ENCODE measurements at places on chromosomes 12 and 14.

DNA sequence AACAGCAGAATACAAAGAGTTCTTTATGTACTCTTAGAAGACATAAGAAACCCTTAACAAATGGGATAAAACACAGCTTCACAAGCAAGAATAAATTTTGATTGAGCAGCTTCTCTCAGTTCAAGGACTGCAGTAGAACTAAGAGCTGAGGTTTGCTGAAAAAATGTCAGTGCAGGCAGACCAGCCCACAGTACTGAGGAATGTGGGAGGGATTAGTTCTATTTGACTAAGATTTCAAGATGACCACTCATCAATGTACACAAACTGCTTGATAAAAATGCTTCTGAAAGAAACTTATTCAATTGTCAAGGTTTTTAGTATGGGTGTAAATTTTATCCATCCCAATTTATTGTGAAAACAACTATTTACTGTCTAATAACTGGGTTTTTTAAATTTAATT lies 138.4 kb downstream of the SEC23A start:
- DNase-seq = no peak

DNA sequence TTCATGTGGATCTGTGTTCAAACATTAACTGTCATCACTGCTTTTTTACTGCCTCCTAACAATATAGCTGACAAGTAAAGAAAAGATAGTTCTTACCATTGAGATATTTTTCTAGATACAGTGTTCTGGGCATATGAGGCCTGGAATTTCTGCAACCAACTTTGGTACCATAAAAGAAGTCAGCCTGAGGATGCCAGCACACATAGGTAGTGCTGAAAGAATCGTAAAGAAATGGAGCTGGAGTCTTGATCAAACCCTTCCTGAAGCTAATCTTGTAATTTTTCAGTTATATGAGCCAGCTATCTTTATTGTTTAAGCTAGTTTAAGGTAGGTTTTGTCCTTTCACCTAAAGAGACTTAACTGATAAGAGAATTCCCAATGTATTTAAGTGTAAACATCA lies 11.3 kb downstream of the ERG28 start:
- no peak for DNase-seq

- DNase-seq = no peak
Observed at GRCh38 chr12:107560165-107560898, 125.3 kb upstream of the PWP1 start.

DNA sequence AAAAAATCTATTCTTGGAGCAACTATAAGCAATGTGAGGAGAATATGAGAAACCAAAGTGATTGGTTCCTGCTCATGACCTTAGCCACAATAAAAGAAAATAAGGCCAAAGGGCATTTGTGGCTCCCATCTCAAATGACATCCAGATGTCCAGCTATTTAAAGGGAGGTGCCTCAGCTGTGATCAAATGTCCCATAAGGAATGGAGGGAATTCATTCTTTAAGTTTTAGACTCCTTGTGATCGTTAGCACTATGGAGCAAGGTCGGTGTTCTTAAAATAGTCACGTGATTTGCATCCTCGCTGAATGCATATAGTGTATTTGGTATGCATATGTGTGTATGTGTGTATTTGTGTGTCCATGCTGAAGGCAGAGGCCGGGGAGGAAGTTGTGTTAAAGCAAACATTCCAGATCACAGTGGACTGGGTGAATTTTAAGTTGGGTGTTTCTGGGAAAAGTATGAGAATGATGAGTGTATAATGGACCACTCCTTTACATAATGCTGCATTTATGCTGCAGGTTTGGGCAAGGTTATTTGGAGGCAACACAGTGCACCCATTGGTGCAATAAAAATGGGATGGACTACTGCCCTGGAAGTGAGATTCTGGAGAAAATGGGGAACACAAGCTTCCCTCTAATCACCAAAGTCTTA lies 5.6 kb upstream of the E2F7 start:
- no peak for DNase-seq

GRCh38 chr12:65902500-65902899 lies 78.2 kb downstream of the HMGA2 start:
- no peak for DNase-seq

DNA sequence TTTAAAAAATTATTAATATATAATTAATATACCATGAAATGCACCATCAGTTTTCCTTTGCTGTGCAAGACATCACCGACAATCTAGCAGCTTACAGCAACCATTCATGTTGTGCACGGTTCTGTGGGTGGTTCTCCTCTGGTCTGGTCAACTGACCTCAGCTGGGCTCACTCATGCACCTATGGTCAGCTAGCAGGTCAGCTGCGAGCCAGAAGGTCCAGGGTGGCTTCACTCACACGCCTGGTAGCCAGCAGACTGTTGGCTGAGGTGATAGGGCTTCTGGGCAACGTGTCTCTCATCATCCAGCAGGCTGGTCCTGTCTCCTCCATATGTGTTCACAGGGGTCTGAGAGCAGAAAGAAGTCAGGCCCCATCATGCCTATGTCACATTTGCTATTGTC lies 210.4 kb downstream of the KIF26A start:
- DNase-seq = no peak

- no peak for DNase-seq
Observed at GRCh38 chr14:52730709-52731111, 744 bp downstream of the STYX start.

DNA sequence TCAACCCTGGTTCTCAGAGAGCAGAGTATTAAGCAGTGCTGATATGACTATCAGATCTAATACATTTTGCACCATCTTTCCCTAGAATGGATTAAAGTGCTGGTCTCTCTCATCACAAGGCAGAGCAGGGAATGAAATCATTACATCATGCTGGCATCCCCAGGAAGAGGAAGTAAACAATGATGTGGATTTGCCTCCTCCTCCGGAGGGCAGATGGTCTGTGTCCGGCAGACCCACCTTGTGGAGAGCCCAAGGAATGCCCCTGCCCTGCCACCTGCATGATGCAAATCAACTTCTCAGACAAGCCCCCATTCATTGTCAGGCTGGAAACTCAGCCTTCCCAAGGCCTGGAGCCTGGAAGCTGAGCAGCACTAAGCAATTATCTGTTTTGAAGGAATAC lies 1149.1 kb downstream of the VRK1 start:
- DNase-seq = no peak

DNA sequence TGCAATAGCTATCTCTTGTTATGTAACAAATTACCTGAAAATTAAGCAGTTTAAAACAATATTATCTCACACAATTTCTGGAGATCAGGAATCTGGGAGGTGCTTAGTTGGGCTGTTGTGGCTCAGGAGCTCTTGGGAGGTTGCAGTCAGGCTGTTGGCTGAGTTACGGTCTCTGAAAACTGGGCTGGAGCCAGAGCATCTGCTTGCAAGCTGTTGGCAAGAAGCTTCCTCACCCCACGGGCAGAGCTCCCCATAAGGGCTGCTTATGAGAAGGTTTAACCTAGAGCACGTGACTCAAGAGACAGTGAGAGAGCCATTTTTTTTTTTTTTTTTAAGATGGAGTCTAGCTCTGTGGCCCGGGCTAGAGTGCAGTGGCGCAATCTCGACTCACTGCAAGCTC lies 346.8 kb downstream of the ATP23 start:
- peak; percentile 56 for DNase-seq

GRCh38 chr14:95480109-95480886 lies 36.2 kb downstream of the SYNE3 start:
- DNase-seq = no peak

- DNase-seq = no peak
Observed at GRCh38 chr14:20262642-20263128, 23.6 kb downstream of the OR11H4 start.

DNA sequence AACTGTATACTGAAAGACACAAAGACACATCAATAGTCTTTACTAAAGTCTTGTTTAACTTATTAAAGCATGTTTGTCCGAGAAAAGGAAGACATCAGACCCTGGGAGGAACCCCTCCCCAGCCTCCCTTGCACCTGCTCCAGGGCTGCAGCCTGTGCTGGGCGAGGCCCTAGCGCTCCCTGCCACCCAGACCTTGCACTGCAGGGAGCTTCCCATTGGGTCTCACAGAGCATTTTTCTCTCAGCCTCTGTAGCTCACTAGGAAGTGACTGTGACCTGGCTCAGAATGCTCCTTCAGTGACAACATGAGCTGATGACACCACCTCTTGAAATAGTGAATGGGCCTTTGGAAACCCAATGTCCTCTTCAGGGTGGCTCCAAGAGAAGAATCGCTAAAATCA lies 461.2 kb downstream of the TMEM121 start:
- no peak for DNase-seq

GRCh38 chr12:30169839-30170591 lies 386.3 kb upstream of the TMTC1 start:
- DNase-seq = no peak

GRCh38 chr14:86942936-86943335 lies 1050.0 kb downstream of the GALC start:
- DNase-seq = no peak

GRCh38 chr14:94175747-94176146 lies 1.6 kb downstream of the PPP4R4 start:
- no peak for DNase-seq

- DNase-seq = no peak
Observed at GRCh38 chr12:112973818-112974231, 4.5 kb upstream of the OAS2 start.

- DNase-seq = no peak
Observed at GRCh38 chr14:102279282-102279681, 25.7 kb downstream of the MOK start.

DNA sequence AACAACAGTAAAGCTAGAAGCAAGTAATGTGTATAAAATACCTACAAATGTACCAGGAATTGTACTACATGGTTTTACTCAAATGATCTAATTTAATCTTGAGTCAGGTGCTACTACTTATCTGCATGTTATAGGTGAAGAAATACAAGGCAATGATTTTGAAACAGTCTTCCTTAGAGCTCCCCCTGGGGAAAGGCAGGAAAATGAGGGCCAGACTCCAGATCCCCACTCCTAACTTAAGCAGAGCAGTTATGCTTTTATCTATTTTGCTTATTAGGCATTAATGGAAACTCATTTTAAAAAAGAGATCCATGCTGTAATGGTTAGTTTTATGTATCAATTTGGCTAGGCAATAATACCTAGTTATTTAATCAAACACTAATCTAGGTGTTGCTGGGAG lies 109.3 kb upstream of the CPSF6 start:
- DNase-seq = no peak

DNA sequence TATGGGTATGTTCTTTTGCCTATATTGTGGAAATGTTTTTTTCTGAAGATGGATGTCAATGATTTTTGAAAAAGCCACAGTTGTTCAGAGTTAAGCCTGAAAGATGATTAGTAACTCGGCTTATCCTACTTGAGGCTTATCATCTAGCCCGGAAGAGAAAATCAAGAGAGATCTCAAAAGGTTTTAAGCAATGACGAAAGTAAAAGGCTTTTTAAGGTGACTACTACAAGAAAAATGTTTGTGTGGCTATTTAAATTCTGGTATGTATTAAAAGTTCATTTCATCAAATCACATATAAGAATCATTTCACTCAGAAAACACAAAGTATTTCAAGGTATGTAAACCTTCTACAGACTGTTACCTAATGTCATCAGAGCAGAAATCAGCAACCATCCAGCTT lies 40.2 kb downstream of the HEATR5A start:
- DNase-seq = no peak

DNA sequence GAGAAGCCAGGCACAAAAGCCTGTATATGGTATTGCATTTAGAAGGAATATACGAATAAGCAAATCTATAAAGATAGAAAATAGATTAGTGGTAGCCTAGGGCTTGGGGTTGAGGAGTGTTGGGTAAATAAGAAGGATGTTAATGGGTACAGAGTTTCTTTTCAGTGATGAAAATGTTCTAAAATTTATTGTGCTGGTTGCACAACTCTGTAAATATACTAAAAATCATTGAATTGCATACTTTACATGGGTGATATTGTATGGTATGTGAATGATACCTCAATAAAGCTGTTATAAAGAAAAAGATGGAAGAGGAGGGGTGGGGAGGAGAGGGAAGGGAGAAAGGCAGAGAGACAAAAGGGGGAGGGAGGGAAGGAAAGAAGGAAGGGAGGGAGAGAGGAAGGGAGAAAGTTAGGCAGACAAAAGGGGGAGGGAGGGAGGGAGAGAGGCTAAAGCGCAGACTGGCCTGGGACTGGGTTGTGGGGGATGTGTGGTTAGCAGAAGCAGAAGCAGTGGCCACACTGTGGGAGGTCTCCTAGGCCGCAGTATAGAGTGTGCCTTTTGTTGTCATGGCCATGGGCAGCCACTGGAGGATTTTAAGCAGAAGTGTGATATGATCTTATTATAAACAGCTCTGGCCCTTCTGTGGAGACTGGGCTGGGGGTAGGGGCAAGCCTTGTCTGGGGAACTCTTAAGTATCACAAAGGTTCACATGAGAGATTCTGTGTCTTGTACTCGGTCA lies 73.6 kb upstream of the ELK3 start:
- DNase-seq = no peak

- no peak for DNase-seq
Observed at GRCh38 chr12:107130830-107131611, 37.7 kb upstream of the CRY1 start.

- DNase-seq = no peak
Observed at GRCh38 chr14:103973354-103973753, 31.0 kb upstream of the RD3L start.

GRCh38 chr12:89673603-89674002 lies 35.0 kb downstream of the ATP2B1 start:
- DNase-seq = no peak

DNA sequence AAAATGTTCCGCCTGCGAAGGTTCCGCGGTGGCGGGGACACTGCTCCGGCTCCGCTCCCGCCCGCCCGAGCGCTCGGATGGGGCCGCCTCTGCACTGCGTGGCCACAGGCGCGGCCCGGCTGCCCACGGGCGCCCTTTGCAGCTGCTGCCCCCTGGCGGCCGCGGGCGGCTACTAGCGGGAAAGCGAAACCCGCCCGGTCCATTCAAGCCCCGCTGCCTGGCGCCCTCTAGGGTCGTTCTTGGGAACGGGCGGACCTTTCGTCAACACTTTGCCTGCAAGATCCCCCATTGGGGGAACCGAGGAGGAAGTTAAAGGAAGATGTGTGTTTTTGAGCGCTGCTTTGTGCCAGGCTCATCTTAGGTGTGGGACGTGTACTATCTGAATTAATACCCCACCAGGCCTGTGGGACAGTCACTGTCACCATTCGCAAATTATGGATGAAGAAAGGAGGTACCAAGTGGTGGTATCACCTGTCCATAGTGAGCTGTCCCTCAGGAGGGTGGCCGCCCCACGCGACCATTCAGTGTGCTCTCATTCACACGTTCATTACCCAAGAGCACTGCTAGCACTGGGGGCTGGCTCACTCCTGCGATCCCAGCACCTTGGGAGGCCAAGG lies 19.4 kb downstream of the GPR132 start:
- peak; percentile 95 for DNase-seq

GRCh38 chr14:102081231-102082080 lies 5.4 kb downstream of the HSP90AA1 start:
- no peak for DNase-seq

- no peak for DNase-seq
Observed at GRCh38 chr12:129566800-129567199, 337.0 kb downstream of the TMEM132D start.

Data from right forelimb (tissue), 1 donor.